A549 treated with AZD2906 at 1 μM for 4 hours (cell line): ENCODE measurements at places on chromosomes 6 and 20. TPM values are rescaled to one million over a fixed set of nuclear protein-coding genes. Genes with fewer than 3 reads are reported as not detected.

Gene IRF4
- total RNA-seq = 0.17 to 0.31 TPM (median 0.26 TPM) in 5 replicates

Gene CCM2L
- 0.29 to 0.64 TPM (median 0.37 TPM) in 5 replicates for total RNA-seq

Gene AK9
- 1.0 to 2.2 TPM (median 1.2 TPM) in 5 replicates for total RNA-seq

Gene EPPIN
- not detected in 5 replicates for total RNA-seq
